ENCODE measurements at places on chromosomes 12 and 14. TPM values are rescaled to one million over a fixed set of nuclear protein-coding genes. Genes with fewer than 3 reads are reported as not detected.

PLEKHH1 gene
- total RNA-seq, result 0.78 TPM

TAS2R7 gene
- total RNA-seq, result not detected

SLC16A7 gene
- total RNA-seq, result 12.5 TPM

- DNase-seq, result peak; percentile 73
Measured at GRCh38 chr14:77024171-77024691, 4.3 kb downstream of the IRF2BPL start.

AVPR1A gene
- not detected for total RNA-seq

DNA sequence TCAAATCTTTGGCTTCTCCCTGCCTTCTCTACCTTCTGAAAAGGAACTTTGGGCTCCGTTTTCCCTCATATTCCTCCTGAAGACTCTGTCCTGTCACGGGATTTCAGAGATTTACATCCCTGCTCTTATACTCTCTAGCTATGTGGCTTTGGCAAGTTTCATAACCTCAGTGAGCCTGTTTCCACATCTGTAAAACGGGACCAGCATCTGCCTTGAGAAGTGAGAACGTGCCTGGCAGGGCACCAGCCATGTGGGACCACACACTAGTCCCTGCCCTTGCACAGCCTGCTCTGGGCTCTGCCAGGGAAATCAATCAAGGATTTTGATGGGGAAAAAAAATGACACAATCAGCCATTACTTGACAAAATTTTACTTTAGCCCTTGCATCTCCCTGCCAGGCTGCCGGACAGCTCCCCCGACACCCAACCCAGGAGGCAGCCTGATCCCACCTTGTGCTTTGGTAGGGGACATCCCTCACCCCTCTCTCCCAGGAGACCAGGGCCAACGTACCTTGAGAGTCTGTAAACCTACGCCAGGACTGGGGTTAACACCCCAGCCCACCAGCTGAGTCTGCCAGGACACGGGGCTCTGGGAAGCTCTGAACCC, 8.5 kb downstream of the PHETA1 start:
- DNase-seq, result no peak

GRCh38 chr14:96391293-96392118, 422 bp upstream of the AK7 start:
- DNase-seq, result peak; percentile 62

DNA sequence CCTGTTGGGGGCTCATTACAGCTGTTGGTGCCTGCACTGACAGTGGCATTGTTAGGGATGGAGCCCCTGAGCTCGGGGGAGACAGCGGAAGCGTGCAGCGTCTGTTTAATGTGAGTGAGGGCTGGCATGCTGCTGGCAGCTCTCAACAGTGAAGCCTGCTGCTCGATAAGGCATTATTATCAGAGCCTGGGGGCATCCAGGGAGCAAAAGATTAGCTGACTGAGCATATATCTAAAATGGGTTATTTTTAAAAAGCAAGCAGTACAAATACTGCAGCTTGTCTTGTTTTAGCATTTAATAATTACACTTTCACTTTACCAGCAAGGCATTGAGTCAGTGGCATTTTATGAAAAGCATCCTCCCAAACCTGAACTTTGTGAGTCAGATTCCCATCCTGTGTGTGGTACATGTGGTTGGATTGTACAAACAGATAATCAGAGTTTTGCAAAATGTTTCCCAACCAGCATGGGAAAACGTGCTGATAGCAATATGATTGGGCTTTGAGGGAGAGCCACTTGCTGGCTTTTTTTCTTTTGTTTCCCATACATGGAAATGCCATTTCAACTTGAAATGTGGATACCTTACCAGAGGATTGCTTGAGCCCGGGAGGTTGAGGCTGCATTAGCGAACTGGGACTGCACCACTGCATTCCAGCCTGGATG, 150.8 kb downstream of the PRKCH start:
- peak; percentile 75 for DNase-seq

DNA sequence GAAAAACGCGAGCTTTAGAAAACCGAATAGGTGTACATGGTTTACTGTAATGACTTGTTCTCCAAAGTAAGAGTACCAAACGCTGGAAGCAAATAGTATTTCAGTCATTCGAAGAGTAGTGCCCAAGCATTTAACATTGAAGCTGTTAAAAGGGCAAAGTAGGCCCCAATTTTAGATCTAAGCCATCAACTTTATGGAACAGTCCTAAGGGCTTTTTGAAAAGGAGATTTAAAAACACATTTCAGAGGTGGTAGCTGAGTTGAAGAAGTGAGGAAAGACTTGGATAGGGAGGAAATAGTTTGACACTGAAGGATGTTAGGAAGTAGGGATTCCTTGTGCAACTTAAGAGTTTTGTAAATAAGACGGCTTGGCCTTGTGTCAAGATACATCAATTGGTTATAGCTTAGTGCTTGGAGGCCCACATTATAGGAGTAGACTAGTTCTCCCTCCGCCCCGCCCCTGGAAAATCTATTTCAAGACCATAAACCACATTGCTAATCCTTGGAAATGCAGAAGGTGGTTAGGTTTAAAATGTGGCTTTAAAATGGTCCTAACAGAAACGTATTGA, 783 bp upstream of the TUBA1B start:
- no peak for DNase-seq

- no peak for DNase-seq
Measured at GRCh38 chr12:117139025-117139717, 40.0 kb upstream of the TESC start.

All from Caki2 (cell line).